Pulmonary artery endothelial cell (primary cell): ENCODE measurements at places on chromosomes 1 and 21. TPM values are rescaled to one million over a fixed set of nuclear protein-coding genes. Genes with fewer than 3 reads are reported as not detected.

Gene NUDT4B
- total RNA-seq, result 21.8 and 50.6 TPM in 2 replicates

DNA sequence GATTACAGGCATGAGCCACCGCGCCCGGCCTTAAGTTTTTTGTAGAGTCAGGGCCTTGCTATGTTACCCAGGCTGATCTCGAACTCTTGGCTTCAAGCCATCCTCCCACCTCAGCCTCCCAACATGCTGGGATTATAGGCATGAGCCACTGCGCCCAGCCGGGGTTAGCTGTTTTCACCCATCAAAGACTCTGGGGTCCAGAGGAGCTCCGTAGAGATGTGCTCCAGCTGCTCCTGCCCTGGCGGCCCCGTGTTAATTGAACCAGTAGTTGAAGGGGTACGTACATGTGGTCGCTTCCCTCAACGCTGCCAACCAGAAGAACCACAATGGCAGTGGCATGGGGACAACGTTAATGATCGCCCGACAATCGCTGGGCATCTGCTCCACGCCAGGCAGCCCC is 72.0 kb downstream of the NPHP4 start:
- no peak for DNase-seq

DNA sequence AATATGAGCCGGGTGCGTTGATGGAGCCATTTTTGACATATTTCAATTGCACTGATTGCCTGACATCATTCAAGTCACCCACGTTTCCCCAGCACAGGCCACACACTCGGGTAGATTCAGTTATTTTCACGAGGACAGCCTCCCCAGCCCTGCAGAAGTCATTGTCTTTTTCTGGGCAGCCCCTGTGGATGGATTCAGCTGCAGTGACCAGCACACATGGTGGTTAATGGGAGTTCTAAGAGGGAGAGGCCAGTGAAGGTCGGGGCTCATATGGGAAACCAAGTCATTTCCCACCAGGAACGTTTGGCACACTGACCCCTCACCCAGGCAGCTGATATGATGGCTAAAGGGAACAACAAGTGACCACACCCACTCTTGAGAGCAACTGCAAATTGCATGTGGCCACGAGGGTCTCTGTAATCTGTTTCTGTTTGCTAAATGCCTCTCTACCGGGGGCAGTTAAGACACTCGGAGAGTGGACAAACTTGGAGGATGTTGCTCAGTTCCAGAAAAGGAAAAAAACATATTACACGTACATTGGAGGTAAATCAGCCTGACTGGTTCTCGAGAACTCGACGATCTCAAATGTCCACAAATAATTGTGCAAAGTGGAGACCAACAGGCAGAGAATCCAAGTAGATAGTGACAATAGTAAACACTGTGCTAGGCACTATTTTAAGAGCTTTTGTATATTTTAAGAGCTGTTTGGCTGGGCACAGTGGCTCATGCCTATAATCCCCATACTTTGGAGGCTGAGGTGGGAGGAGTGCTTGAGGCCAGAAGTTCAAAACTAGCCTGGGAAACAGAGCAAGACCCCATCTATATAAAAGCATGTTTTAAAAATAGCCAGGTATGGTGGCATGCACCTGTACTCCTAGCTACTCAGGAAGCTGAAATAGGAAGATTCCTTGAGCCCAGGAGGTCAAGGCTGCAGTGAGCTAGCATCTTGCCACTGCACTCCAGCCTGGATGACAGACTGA is 167.2 kb upstream of the IRF2BP2 start:
- DNase-seq, result no peak

Gene SLC1A7
- total RNA-seq, result not detected in 2 replicates

DNA sequence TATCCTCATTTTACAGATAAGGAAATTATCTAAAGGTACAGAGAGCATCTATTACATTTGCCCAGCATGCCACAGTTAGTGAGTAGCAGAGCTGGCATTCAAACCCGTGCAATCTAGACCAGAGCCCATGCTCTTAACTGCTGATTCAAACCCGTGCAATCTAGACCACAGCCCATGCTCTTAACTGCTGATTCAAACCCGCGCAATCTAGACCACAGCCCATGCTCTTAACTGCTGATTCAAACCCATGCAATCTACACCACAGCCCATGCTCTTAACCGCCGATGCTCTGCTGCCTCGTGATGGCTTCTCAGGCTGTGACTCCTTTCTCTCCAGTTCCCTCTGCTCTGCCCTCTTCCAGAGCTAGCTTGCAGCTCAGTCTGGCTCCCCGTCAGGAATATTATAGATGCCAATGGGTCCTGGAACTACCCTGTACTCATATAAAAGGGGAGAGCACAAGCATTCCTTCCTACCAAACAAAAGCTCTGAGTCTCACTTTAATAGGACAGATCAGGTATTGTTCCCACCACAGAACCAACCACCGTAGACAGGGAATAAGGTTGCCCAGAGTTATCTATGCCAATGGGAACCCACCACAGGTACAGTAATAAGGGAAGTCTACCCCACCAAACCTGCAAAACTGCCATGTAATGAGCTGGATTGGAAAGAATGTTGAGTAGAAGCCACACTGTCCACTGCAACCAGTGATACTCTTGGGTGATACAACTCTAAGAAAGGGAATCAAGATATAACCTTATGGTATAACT is 78.4 kb downstream of the SMYD3 start:
- DNase-seq, result no peak

Gene SPRR2F
- not detected in 2 replicates for total RNA-seq

DNA sequence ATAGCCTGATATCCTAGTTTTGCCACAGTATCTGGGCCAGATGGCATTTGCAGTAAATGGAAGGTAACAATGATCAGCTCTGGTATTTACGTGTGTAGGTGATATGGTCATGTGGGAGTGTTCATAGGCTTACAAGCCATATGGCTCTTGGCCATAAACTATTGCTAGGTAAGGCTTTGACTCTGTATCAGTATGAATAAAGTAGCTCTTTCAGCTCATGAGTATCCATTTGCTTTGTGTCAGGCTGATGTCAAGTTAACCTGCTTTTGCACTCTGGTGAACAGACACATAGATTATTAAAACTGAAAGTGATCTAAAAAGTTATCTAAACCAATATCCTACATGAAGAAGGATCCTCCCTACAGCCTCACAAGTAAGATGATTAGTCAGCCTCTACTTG is 69.0 kb downstream of the DDR2 start:
- no peak for DNase-seq

- DNase-seq, result no peak
Observed at GRCh38 chr1:166166698-166167571, at the start of gene FAM78B. Gene FAM78B (minus strand): TSS chr1:166167001. CDS start chr1:166166248, 753 bp downstream.

DNA sequence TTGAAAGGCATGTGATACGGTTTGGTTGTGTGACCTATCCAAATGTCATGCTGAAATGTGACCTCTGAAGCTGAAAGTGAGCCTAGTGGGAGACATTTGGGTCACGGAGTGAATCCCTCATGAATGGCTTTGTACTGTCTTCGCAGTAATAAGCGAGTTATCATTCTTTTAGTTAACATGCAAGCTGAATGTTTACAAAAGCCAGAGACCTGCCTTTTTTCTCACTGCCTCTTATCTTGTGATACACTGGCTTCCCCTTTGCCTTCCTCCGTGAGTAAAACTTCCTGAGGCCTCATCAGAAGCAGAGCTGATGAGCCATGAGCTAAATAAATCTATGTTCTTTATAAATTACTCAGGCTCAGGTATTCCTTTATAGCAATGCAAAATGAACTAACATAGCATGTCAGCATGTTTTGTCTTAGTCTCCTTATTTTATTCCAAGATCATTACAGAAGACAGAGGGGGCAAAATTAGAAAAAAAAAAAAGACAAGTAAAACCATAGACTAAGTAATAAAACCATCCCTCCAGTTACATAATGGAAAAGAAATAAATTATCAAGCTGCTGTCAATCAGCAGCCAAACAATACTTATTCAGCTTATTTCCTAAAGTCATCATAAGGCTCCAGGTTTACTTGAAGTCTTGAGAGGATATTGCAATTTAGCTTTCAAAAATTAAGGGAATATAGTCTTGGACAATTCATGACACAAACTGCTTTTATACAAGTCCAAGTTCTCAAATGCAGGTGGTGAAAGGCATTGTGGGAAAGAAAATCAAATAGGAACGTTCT is 12.1 kb downstream of the RGS18 start:
- DNase-seq, result peak; percentile 81

Gene WARS2
- total RNA-seq, result 16.4 and 22.3 TPM in 2 replicates

Gene TRIM46
- total RNA-seq, result 4.1 and 4.9 TPM in 2 replicates

GRCh38 chr1:179303200-179303785 is 9.7 kb downstream of the SOAT1 start:
- no peak for DNase-seq

DNA sequence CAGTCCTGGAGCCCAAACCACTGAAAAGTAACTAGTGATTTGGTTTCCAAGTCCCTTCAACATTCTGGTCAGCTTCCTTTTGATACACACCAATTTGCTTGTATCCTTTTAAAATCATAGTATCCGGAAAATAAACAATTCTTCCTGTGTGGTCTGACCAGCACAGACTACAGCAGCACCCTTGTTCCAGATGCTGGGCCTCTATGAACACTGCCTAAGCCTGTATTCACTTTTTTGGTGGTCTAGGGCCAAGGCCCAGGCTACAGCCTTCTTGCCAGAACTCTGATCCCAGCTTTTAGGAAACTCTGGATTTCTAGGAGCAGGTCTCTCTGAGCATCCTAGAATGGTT is 801 bp upstream of the DDAH1 start:
- no peak for DNase-seq

Gene SPRR1A
- total RNA-seq, result not detected in 2 replicates

- no peak for DNase-seq
Observed at GRCh38 chr1:19123837-19124236, 86.2 kb downstream of the UBR4 start.

GRCh38 chr1:81756872-81757271 is 43.9 kb upstream of the ADGRL2 start:
- DNase-seq, result no peak

Gene ZNF695
- 1.7 and 2.9 TPM in 2 replicates for total RNA-seq

- peak; percentile 26 for DNase-seq
Observed at GRCh38 chr1:119948342-119949214, 52.3 kb upstream of the ADAM30 start.

DNA sequence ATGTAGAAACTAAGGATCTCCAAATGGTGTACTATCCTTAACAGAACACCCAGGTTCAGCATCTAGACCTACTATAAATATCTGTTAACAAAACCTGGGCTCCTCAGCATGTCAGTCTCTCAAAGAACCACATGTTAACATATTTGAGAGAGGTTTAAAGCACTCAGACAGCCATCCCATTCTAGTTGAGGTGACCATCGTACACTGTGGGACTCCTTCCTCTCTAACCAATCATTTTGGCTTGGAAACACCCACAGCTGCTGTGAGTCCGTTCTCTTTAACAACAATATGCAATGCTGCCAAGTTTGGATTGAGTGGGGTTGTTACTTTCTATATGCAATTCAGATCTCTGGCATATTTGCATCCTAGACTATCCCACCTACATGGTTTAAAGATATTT is 105.8 kb downstream of the MRPL39 start:
- no peak for DNase-seq

GRCh38 chr1:109641861-109642260 is 14.0 kb upstream of the GSTM4 start:
- no peak for DNase-seq

GRCh38 chr1:89721351-89721750 is 88.4 kb downstream of the LRRC8C start:
- peak; percentile 75 for DNase-seq

Gene RAD54L
- total RNA-seq, result 5.1 and 7.4 TPM in 2 replicates

GRCh38 chr1:79055856-79056255 is 49.3 kb upstream of the ADGRL4 start:
- no peak for DNase-seq

GRCh38 chr1:37303884-37304574 is 170.4 kb upstream of the ZC3H12A start:
- no peak for DNase-seq

- DNase-seq, result no peak
Observed at GRCh38 chr21:34537838-34538237, 25.8 kb upstream of the KCNE1 start.

- DNase-seq, result no peak
Observed at GRCh38 chr1:66197785-66198184, 336.2 kb upstream of the SGIP1 start.

Gene OPTC
- not detected in 2 replicates for total RNA-seq

GRCh38 chr21:41705546-41706262 is 61.1 kb downstream of the RIPK4 start:
- DNase-seq, result no peak
